ENCODE measurements at places on chromosomes 7 and 10.

DNA sequence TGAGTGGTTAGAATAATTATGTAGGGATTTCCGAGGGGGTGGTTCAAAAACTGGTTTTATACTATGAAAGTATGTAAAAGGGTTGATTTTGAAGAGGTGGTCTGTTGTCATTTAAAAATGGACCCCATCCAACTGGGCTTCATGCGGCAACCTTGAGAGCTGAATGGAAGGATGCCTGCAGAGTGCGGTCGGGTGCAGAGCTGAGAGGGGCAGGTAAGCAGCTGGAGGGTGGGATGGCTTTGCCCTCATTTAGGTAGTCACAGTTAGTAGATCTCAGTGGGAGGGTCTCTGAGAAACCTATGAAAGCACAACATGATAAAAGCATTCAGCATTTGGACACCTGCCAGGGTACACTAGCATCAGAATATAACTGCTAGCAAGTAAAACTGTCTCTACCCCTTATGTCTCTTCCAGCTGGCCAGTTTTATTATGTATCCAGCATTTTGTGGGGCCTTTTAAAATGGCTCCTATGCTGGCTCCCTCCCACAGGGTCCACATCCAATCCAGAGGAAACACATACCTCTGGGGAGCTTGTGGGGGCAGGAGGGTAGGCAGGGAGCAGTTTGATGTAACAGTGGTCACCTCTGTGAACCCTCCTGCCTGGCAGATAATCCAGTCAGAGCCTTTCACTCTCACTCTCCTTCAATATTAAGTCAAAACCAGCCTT is 75.9 kb upstream of the MAGI2 start:
- DNase-seq, result peak; percentile 63

DNA sequence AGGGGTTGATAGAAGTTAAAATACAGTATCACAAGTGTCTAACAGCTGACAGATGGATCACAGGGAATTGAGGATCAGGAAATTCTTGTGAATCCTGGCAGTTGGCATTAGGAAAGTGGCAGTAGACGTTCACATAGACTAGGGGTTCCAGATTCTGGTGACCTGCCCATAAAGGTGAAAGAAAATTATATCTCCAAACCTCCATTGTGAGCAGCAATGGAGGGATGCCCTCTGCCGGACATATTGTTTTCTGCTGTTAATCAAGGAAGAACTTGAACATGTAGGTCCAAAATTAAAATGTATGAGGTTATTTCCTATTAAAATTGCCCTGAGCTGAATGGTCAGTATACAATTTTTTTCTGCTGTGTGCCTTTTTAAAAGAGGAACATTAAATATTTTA is 5.1 kb downstream of the NME8 start:
- peak; percentile 34 for DNase-seq

GRCh38 chr10:79390551-79391229 is 43.4 kb downstream of the PPIF start:
- DNase-seq, result no peak

GRCh38 chr10:80462981-80463741 is 9.1 kb downstream of the TSPAN14 start:
- peak; percentile 76 for DNase-seq

DNA sequence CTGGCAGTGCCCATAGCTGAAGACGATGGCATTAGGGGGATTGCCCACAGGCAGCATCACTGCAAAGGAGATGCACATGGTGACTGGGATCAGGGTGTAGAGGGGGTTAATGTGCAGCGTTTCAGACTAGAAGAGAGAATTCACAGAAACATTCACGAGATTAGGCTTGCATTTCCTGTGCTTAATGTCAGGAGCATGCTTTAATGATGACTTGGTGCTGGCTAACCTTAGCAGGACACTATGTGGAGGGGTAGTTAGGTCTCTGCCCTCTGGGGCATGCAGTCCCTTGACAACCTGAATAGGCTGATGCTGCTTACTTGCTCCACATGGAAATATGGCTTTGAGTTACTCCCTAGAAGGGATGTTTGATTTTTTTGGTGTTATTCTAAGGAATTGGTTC is 21.8 kb downstream of the STMP1 start:
- DNase-seq, result no peak

GRCh38 chr7:148815612-148816011 is 68.5 kb downstream of the EZH2 start:
- DNase-seq, result no peak

DNA sequence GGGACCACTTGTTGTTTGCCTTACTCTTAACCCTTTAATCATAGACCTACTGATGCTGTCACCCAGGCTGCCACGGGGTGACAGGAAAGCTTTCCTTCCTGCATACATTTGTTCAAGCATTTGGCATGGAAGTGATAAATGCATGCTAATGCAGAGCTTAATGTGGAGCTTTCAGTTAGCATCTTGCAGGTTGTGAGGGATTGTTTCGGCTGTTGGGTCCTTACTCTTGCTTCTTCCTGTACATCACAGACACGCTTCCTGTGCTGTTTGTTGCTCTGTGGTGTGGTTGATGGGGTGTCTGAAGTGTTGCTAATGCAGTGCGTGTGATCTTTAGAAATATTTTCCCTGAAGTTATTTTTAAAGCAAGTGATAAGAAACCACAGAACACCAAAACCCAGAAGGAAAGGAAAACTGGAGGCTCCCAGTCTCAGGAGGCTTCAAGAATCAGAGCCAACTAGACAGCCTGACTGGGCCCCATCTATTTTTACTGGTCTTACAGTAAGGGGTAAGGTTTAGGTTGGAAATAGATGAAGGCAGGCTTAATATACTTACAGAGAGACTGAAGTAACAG is 143.1 kb downstream of the CHN2 start:
- DNase-seq, result no peak

- peak; percentile 43 for DNase-seq
Observed at GRCh38 chr10:44801383-44802327, 109.5 kb upstream of the TMEM72 start.

GRCh38 chr10:100021322-100021721 is 11.6 kb upstream of the DNMBP start:
- DNase-seq, result peak; percentile 73

GRCh38 chr10:27482984-27483956 is 20.8 kb upstream of the RAB18 start:
- no peak for DNase-seq

- DNase-seq, result no peak
Observed at GRCh38 chr7:131610007-131610406, 53.6 kb upstream of the PODXL start.

DNA sequence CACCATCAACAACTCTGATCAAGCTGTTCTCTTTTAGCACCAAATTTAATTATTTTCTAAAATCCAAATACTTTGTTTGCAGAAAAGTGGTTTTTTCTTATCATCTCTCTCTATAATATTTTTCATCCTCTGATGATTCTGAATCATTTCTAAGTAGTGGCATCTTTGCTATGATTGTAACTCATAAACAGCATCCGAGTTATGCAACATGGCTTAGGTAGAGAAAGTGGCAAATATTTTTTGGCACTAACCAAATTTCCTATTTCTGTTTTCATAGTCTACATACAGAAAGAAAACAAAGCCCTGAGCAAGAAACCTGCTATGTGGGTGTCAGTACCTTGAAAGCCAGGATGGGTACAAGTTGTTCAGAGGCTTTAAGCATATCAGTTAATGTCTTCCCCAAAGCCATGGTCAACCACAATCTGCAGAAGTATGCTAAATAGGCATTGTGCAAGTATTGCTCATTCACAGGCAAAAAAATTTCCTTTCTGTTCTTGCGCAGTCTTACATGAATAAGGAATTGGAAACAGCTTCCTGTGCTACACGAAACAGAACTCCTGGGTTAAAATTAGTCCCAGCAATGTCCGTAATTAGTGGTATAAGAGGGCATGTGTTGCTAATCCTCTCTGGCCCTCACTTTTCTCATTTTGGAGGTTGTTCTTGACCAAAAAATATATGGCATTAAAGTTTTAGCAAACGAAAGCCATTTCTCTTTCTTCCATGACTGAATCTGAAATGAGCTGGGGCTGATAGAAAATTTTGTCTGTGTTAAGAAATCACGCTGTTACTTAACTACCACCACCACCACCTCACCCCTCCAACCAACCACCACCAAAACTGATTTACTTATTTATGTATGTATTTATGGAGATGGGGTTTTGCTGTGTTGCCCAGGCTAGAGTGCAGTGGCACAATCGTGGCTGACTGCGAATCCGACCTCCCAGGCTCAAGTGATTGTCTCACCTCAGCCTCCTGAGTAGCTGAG is 325.6 kb upstream of the MAGI2 start:
- no peak for DNase-seq

- DNase-seq, result peak; percentile 65
Observed at GRCh38 chr10:79052291-79053080, 16.3 kb upstream of the ZMIZ1 start.

DNA sequence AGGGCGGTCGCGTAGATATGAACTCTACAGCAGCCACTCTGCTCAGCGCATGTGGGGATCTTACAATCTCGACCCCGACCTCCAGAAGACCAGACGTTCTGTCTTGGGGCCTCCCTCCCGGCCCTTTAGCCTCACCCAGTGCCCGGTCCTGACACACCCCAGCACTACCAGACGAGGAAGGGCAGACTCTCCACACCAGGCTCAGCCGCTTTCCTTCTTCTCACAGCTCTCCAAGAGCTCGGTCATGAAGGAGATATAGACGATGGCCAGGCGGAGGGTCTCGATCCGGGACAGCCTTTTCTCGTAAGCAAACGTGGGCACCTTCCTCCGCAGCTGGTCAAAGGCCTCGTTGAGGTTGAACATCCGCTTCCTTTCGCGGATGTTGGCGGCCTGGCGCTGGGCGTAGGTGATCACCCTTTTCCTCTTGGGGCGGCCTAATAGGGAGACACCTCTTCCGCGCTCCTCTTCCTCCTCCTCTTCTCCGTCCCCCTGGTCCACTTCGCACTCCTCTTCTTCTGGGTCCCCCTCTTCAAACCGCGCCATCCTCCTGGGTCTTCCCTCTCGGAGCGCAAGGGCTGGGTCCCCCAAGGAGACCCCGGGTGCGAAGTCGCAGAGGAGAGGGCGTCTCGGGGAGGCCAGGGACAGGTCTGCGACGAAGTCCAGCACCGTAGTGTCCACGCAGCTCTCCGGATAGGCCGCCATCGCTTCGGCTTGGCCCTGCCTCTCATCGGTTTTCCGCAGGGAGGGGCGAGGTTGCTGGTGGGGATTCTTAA is at the start of gene FERD3L:
Gene FERD3L (minus strand): TSS at position 761 of the 773 bp plus-strand sequence. CDS start 59 bp downstream, at position 702.
- no peak for DNase-seq
